ENCODE measurements at places on chromosomes 3 and 15.

- DNase-seq, result no peak
Observed at GRCh38 chr15:44673639-44674038, 10.2 kb upstream of the SPG11 start.

- DNase-seq, result no peak
Observed at GRCh38 chr15:83670672-83671229, 16.8 kb downstream of the ADAMTSL3 start.

DNA sequence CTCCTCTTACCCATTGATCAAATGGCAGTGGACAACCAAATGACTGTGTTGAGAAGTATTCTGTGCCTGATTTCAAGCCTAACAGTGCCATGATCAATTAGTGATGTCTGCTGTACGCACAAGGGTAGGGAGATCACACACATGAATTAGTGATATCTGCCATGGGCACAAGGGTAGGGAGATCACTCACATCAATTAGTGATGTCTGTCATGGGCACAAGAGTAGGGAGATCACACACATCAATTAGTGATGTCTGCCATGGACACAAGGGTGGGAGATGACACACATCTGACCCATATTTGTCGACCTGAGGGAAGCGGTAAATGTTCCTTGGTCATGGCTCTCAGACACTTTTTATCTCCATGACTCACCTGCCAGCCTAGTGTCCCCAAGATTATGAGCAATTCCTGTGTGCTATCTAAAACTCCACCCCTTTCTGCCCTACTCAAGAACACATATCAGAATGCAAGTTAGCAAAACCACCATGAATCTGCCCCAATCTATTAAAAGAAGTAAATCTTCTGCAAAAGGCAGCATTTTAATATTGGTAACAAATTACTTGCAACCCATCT, 165.0 kb downstream of the NTRK3 start:
- peak; percentile 4 for DNase-seq

DNA sequence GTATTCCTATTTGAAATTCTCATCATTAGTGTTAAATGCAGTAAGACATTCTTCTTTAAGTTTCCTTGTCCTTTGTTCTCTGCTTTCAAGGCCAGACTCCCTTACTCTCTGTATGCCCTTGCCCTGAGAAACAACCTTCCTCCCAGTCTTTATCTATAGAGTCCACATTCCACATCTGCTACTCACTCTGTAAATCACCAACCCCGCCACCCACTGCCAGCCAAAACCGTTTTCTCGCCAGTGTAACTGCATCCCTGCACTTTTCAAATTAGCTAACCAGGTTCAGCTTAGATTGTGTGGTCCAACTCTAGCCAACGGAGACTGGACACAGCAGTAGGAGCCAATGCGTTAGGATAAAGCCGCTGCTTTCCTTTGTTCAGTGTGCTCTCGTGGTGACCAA, 402.4 kb upstream of the PDZRN3 start:
- DNase-seq, result no peak

GRCh38 chr3:16801698-16802097, 83.1 kb upstream of the PLCL2 start:
- DNase-seq, result no peak

GRCh38 chr15:76987896-76988860, 6.7 kb upstream of the PSTPIP1 start:
- DNase-seq, result peak; percentile 92

DNA sequence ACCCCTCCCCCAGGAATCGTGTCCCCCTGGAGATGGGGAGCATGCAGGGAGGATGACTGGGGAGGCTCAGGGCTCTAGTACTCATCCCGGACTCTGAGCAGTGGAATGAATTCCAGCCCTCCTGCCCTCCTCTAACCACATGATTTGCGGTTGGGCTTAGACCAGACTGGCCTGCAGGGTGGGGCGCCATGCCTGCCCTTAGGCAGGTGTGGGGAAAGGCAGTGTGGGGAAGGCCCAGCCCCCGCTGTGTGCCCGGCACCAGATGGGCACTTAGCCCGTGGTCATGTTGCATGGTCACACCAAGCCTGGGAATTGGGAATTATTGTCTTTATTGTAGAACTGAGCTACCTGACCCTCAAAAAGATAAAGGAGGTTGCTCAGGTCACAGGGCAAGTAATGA, 283.8 kb downstream of the TLE3 start:
- DNase-seq, result no peak

DNA sequence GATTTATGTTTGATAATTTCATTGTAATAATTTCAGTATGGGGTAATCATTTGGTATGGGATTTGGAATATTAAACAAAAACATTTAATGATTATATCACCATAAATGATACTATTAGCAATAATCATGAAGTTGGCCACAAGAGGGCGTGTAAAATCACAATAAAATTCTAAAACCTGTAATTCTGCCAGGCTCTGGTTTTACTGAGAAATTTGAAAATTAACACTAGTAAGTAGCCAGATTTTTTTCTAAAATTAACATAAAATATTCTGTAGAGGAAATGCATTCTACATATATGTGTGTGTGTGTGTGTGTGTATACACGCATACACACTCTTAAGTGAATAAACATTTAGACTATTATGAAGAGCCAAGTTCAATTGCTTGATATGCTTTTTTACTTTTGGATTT, 40.5 kb downstream of the FEZF2 start:
- no peak for DNase-seq

DNA sequence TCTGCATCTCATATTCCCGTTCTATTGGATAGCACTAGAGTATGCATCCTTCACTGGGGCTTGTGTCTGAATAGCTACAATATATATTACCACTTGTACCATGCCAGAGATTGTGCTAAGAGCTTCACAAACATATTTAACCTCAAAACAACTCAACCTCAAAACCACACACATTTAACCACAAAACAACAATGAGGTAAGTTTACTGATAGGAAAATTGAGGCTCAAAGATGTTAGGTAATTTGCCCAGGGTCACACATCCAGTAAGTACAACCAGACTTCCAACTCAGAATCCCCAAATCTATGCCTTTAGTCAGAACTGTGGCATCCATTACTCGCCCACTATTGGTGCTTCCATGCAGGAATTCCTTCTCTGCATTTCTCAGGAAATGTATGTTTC, 220.0 kb downstream of the FAM43A start:
- DNase-seq, result no peak

DNA sequence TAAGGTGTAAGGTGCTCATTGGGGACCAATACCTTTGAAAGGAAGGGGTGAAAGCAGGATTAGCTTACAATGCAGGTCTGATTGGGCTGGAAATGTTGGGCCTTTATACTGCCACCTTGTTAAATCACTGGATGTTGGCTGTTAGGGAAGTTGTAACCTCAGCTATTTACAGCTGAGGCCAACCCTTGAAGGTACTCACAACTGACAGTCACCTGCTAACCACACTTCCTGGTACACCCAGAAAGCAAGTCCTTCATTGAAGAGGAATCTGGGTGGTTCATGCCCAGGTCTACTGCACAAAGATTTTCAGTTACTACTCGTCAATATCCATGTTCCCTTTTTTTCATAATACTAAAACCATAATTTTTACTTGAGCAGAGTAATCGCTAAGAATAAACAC, 65.4 kb upstream of the CLDN18 start:
- no peak for DNase-seq

DNA sequence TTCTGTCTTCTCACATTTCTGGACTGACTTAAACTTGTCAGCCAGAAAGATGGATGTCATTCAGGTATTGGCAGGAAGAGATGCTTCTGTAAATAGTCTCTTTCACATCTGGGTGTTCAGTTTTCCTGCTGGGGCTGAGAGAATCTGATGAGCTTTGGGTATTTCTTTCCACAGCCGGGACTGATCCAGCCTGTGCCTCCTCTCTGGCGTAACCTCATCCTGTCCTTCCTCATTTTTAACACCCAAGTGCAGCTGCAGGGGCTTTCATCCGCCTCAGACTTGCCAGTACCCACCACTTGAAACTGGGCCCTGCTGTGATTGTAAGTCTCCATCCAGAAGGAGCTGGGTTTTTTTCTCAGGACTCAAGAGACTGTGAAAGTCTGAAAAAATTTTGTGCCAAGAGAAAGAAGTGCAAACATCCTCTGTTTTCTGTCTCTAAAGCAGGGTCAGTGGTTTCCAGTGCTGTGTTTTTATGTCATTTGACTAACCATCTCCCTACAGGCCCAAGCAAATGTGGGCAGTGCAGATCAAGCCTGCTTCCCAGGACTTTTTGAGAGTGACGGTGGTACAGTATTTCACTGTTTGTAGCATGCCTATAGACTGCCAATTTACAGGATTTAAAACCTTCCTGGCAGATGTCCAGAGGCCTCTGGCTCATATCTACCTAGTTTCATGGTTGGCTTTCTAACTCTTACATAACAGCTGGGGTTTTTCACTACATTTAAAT, 342.7 kb downstream of the PTPRG start:
- DNase-seq, result no peak

DNA sequence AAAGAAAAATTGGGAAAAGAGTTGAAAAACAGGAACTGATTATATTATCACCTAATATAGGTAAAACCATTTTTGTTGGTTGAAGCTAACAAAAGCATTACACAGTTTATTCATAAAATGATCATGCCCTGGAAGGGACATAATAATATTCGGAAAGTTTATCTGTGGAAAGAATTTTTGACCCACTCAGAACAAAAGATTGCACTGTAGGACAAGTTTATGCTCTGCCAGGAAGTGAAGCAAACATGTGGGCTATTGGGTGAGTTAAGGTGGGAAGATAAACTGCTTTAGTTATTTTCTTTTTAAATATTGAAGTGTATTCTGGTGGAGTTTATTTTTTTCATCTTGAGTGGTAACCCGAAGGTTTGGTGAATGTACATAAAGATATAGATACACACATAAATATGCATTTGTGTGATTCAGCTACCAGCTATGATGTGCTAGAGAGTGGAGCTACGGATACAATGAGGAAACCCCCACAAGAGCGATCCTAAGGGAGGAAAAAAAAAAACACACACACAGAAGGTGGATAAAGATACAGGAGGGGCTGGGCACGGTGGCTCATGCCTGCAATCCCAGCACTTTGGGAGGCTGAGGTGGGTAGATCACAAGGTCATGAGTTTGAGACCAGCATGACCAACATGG, 506.4 kb upstream of the THBS1 start:
- DNase-seq, result no peak

- DNase-seq, result no peak
Observed at GRCh38 chr15:92071045-92071634, 217.6 kb downstream of the SLCO3A1 start.

DNA sequence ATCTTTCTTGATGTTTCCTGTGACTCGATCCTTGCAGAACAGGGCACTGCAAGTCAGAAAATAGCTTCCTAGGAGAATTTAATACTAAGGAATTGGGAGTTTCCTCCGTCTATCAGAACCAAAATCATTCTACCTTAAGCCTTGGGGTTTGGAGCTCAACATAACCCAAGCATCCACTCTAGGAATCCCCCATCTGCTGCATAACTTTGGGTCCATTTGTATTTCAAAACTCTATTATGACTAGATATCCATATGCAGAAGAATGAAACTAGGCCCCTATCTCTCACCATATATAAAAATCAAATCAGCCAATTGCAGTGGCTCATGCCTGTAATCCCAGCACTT, 61.7 kb upstream of the AKAP13 start:
- no peak for DNase-seq

DNA sequence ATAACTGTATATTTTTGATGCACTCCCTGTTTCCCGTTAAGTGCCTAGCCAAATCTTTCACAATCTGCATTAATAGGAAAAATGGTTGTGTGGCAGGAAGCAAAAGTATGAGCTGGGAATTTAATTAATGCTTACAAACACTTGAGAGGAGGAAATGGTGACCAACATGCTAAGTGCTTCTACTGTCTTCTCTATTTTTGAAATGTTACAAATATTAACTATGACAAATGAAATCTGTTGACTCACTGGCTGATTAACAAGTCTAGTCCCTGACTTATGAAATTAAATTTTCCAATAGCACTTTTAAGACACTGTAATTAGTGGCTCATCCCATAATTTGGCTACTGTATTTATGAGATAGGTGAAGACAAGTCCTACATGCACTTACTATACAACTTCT, 446.9 kb upstream of the DPPA4 start:
- DNase-seq, result no peak

DNA sequence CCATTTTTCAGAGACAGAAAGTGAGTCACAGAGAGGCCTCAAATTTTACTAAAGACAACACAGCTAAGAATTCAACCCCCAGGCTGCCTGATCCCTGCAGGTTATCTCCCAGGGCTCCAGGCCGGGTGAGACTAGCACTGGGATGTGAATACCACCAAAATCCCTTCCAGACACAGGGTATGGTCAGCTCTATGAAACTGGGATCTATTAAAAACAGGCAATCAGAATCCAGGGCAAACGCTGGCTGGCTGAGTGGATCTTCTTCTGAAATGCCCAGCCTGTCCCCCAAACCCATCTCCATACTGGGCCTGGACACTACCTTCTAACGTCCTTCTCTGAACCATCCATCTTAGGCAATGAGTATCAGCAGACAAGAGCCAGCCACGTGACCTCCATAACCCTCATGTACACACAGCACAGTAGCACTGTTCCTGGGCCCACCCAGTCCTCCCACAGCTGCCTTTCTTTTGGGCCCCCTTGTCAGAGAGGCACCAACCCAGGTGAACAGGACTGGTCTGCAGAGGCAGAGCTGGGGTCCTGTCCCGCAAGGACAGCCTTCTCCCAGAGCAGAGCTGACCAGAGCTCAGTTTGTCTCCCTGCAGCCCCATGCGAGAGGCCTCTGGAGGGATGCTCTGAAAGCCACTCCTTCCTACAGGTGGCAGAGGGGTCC, 1.9 kb downstream of the RAB6B start:
- DNase-seq, result no peak

DNA sequence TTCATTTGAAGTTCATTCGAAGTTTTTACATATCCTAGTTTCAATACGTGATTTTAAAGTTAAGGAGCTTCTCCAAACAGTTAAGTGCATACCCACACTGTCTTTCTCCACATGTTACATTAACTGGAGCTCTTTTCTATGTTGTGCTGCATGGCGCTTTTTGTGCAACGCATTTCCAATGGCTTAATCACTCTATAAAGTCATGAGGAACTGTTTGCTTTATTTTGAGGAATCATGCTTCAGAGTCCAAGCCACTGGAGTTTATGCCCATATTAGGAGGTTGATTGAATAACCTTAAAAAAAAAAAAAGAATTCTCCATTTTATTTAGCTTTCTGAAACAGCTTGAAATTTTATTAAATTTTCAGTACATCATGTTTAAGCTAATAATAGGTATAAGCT, 109.4 kb upstream of the MBNL1 start:
- DNase-seq, result no peak

DNA sequence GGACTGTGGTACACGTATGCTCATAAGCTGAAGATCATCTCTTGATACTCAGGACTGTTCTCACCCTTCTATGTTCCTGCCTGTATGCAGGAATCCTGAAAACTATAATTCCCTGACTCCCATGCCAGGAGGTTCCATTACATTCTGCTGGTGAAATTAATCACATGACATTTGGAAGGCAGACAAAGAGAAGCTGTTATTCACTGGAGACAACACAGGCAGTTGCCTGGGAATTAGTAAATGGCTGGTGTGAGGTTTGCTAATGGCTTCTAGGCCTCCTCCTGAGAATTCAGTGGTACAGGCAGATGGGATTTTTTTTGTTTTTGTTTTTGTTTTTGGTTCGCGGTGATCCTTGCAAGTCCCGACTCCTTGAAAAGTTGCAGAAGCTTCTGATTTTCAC, 91.4 kb downstream of the CTNNB1 start:
- no peak for DNase-seq

GRCh38 chr3:171977860-171978259, 61.5 kb upstream of the FNDC3B start:
- no peak for DNase-seq

Data from GM12864 (cell line).